ENCODE measurements at places on chromosomes 4 and X.

- DNase-seq: no peak
Measured at GRCh38 chr4:128444544-128445302, 157.1 kb upstream of the PGRMC2 start.

DNA sequence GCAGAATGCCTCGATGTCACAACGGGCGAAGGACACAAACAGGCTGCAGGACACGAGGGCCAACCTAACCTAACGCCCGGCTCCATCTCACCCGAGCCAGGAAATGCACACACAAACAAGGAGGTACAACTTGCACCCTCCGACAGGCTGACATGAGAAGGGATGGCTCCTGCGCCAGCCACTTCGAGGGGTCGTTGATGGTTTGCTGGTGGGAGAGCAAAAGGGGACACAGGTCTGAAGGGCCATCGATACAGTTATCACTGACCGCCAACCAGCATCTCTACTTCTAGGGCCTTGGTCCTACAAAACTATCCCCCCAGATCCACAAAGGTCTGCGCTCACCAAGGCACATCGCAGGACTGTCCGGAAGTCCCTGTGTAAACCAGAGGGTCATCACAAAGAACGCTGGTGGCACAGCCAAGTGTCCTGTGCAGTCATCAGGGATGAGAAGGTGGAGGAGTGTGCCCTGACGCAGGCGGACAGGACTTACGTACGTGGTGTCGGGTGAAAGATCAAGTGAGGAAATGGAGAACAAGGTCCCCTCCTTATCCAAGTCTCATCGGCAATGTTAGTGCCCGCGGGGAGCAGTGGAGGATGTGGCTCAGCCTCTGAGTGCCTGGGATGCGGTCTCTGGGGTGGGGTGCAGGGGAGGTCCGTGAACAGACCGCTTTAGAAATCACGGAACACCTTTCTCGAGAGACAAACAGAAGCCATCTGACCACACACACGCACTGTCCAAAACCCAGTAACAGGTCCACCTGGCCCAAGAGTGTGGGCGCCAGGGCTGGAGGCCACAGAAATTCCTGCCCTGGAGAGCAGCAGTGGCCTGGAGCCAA, 7.0 kb downstream of the MXD4 start:
- no peak for DNase-seq

GRCh38 chr4:184274286-184274951, 56.7 kb upstream of the ENPP6 start:
- no peak for DNase-seq

GRCh38 chr4:99875071-99875470, 19.2 kb downstream of the LAMTOR3 start:
- no peak for DNase-seq

Data from GF-D8 (cell line).